Stimulated activated CD8-positive, alpha-beta memory T cell treated with anti-CD3 and anti-CD28 coated beads, Interleukin-4, amount 100 ng/mL, for 1 hour (primary cell): ENCODE measurements at places on chromosomes 5 and 9.

DNA sequence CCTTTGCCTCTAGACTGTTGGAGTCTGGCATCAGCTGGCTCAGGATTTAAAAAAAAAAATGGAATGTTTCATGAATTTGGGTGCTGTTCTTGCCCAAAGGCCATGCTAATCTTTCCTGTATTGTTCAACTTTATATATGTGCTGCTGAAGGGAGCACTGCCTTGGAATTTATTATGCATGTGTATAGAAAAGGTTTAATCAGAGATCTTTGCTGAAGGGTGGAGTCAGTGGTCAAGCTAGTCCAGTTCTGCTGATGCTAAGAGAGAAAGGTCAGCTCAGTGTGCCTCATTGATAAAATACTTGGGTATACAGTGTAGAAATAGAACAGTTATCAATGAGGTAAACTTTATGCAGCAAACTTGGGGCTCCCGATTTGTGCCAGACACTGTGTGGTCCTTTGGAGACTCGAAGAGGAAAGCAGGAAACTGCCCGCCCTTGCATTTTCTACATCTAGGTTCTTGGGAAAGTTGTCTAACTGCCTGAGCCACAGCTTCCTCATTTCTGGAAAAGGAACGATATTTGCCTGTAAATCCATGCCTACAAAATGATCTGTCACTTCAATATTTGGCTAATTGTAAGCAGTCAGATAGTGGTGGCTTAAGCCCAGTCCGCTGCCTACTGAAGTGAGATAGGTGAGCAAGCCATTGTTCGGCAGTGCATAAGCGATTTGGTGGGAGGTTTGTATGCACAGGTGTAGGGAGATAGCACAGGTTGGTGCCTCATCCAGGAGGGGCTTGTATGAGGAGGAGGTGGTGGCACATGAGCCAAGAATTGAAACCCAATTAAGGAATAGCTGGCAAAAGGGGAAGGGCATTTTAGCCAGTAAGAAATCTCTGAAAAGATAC is 29.2 kb upstream of the GTF2H2C start:
- DNase-seq, result no peak

- no peak for DNase-seq
Observed at GRCh38 chr9:80839821-80840675, 849.3 kb downstream of the TLE1 start.

DNA sequence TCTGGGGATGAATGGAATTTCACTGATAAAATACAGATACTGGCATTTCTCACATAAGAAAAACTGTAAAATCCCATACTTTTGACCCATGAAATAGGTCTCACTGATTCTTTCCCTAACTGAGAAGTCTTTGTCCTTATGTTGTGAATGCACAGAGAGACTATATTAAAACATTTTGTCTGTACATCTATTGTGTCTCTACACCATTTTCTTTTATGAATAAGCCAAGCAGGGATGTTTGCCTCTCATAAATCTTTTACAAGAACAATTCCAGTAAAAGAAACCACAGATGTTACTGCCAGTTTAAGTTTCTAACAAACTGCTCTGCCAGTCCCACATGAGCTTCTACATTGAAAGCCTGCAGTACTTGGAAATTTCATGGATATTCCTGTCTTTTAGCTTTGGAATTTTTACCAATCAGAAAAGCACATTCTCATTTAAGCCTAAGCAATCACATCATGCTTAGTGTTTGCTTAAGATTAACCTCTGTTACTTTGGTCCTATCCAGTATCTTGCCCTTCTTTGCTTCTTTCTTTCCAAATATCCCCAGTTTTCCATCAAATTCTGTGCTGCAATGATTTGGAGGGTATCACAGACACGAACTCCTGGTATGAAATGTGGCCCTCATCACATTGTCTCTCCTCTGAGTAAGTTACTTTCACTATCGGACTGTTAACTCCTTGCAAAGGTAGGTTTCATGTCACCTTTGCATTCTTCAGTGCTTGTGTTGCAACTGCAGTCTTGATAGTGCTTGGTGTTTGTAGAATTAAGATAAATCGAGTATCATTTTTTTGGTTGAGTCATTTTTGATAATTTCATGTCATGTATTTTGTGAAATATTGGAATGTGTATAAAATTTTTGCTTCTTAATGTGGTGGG is 415.1 kb upstream of the ADAMTSL1 start:
- DNase-seq, result no peak

DNA sequence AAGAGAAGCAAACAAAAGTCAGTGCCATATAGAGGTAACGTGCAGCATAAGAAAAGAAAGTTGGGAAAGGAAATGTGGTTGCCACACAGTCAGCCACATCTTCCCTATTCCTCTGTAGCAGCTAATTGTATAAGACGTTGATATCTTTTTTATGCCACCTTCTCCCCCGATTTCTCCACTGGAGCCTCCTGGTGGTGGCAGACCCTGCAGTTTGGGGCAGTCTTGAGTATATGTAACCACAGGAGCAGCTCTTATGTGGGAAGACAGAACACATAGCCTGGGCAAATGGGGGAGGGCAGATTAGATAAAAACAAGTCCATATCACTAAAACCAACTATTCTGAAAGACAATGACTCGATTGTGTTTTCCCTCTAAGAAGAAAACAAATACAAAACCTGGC is 99.7 kb downstream of the PLCXD3 start:
- DNase-seq, result no peak

- no peak for DNase-seq
Observed at GRCh38 chr9:8486095-8486494, 686.5 kb upstream of the DMAC1 start.

- no peak for DNase-seq
Observed at GRCh38 chr9:81594415-81594814, 94.9 kb downstream of the TLE1 start.

- DNase-seq, result peak; percentile 82
Observed at GRCh38 chr5:179559284-179560252, 9.2 kb downstream of the RUFY1 start.

DNA sequence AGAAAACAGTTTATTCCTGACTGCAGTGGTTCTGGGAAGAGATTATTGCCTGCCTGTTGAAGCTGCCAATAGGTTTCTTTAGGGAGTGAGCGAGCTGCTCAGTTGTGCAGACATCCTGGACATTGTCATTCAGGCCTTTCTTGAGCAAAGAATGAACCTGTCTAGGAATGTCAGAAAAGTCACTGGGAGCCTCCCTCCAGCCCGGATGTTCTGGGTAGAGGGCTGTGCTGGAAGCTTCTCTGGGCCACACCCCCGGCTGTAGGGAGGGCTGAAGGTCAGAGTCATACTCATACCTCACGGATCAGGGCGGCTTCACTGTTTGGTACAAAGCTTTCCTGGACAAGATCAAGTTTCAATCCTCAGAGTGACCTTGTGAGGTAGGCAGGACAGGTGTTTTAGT is 33.4 kb upstream of the TBC1D2 start:
- no peak for DNase-seq

DNA sequence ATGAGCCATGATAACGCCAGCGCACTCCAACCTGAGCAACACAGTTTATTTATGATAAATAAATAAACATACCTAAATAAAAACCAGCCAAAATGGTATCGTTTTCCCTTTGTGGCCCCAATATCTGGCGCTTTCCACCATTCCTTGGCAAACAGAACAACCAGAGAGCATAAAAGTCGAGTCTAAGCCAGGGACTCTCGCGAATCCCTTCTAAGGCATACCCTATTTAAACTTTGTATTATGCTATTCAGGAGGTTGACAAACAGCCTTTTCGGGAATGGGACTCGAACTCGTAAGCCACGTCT is 386 bp upstream of the MATR3 start:
- DNase-seq, result no peak

DNA sequence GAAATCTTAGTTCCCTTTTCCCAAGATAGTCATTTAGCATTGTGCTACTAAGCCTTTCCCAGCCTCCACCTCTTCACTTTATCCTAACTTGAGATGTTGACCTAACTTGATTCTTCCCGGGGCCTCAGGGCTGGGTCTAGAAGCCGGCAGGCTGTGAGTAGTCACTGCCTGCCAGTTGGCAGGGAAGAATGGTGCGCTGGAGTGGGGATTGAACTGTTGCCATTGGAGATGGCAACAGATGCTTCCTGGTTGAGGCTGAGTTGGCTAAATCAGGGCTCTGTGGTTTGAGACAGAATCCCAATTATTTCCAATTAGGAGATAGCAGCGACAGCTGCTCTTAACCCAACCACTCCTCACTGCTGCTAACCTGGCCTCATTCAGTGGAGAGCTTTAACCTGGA is 343.1 kb downstream of the BRINP1 start:
- no peak for DNase-seq

GRCh38 chr5:129454461-129454860 is 5.6 kb upstream of the ADAMTS19 start:
- no peak for DNase-seq

GRCh38 chr9:84788803-84789462 is 119.4 kb downstream of the NTRK2 start:
- no peak for DNase-seq

DNA sequence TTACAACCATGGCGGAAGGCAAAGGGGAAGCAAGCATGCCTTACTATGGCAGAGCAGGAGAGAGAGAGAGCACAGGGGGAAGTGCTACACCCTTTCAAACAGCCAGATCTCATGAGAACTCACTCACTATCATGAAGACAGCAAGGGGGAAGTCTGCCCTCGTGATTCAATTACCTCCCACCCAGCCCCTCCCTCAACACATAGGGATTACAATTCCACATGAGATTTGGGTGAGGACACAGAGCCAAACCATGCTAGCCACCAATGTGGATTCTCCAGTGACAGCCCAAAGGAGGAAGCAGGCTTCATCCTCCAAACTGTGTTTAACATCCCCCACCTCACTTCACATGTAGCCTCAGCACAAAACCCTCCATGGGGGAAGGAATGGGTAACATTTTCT is 563.7 kb downstream of the CDK5RAP2 start:
- no peak for DNase-seq

DNA sequence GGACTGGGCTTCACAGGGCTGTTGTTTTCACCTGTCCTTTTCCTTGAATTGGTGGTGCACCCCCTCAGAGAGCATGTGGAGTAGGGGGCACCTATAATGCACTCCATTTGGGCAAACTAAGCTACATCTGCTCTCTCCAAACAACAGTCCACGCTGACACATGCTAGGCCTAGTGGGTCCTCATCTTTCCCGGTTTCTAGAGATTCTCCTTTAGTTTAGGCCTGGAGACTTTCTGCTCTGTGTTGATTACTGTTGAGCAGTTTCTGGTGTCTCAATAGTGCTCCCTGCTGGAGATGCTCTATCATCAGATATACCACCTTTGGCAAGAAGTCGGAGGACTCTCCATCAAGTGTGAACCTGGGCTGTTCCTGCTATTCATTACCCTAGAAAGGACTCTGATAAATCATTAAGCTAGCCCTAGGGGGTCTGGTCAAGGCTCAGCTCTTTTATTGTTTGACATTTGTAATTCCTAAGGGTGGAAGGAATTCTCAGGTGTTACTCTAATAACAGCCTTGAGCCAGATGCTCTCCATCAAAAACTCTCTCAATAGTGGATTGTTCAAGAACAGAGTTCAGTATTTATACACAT is 64.0 kb upstream of the FYB1 start:
- DNase-seq, result peak; percentile 33

GRCh38 chr5:59569608-59570334 is 323.8 kb downstream of the PDE4D start:
- DNase-seq, result no peak

- no peak for DNase-seq
Observed at GRCh38 chr5:163695830-163696578, 190.6 kb downstream of the MAT2B start.

DNA sequence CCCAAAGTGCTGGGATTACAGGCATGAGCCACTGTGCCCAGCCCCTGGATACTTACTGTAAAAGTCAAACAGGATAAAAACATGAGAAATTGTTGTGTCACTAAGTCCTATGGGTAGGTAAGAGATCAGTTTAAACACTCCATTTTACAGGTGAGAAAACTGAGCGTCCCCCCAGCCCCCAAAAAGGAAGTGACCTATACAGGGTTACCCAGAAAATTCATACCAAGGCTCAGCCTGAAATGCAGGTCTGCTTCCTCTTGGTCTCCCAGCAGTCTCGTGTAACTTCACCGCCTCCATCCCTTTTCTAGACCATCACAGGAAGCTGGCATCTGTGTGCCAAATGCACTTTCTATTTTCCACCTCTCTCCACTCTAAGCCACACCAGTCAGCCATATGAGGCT is 57.2 kb downstream of the TMOD1 start:
- no peak for DNase-seq

DNA sequence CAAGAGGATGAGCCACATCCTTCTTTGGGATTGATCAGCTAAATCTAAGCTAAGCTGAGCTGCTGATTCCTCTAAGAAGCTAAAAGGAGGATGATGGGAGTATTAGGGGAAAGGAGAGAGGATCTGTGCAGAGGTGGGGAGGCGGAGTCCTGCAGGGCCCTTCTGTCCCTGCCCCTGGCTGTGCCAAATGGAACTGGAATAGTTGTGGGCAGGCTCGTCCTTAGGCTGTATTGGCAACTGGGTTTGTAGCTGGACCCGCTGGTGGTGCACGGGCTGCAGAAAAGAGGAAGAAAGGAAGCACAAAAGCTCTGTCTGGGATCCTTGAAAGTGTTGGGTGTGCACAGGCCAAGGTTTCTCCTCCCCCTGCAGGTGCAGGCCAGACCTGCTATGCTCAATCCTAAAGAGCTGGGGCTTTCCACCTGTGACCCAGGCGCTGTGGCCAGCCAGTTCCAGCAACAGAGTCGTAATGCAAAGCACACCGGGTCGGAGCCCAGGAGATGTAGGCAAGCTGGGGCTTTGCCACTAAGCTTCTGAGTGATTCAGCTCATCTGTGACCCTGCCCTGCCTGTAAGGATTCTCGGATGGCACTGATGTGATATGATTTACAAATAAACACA is 9.8 kb downstream of the CLTB start:
- DNase-seq, result no peak

DNA sequence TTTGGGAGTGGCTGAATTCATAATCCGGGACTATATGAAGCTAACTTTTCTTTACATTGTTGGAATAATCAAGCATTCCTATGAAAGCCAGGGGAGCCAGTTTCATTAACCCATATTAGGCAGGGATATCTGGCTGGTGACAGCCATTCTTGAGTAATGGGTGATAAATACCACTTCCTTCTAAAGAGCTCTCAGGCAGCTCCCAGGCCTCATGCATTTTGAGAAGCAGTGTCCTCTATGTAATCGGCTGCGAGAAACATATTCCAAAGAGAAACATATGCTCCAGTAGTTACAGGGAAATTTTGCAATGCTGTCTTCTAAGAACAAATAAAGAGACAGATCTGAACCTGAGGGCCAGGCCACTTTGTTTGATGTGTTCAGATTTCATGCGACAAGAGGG is 83.1 kb downstream of the MSX2 start:
- no peak for DNase-seq

DNA sequence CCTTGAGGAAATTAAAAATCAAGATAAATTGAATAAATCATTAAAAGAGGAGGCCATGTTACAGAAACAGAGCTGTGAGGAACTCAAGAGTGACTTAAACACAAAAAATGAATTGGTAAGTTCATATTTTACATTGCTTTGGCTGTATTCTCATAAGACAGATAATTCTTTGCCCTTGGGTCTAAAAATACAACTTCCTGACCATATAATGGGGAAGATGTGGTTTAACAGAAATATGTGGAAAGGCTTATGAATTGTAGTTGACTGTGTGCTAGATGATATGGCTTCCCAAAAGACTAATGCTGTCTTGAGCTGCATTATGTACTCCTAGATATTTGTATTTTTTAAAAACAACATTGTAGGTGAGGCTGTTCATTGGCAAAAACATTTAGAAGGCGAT is 33.1 kb downstream of the CNTRL start:
- no peak for DNase-seq
